ENCODE measurements at places on chromosomes 5 and 9. TPM values are rescaled to one million over a fixed set of nuclear protein-coding genes. Genes with fewer than 3 reads are reported as not detected.

SH3TC2 gene
- total RNA-seq = 0.08 TPM

TRIM32 gene
- total RNA-seq = 17.4 TPM

- DNase-seq = no peak
- H3K4me3 ChIP-seq = no peak overlapping the region
- H3K36me3 ChIP-seq = no peaks in the 10 kb centered on the region
Measured at GRCh38 chr5:34675857-34676256, 19.7 kb downstream of the RAI14 start.

TAF11L9 gene
- not detected for total RNA-seq

ANXA2R gene
- total RNA-seq = 61.4 TPM

- H3K4me1 ChIP-seq = no peaks in the 10 kb centered on the region
- H3K4me3 ChIP-seq = no peak overlapping the region
- no peak for DNase-seq
Measured at GRCh38 chr9:130186839-130187522, 14.8 kb downstream of the NCS1 start.

GRCh38 chr9:76013809-76014208 is 123.3 kb downstream of the PCSK5 start:
- H3K36me3 ChIP-seq = no peaks in the 10 kb centered on the region
- no peaks in the 10 kb centered on the region for H3K27me3 ChIP-seq
- no peak overlapping the region for H3K4me3 ChIP-seq
- no peak for DNase-seq

All from naive thymus-derived CD4-positive, alpha-beta T cell (primary cell).